ENCODE measurements at places on chromosomes 1 and 21.

DNA sequence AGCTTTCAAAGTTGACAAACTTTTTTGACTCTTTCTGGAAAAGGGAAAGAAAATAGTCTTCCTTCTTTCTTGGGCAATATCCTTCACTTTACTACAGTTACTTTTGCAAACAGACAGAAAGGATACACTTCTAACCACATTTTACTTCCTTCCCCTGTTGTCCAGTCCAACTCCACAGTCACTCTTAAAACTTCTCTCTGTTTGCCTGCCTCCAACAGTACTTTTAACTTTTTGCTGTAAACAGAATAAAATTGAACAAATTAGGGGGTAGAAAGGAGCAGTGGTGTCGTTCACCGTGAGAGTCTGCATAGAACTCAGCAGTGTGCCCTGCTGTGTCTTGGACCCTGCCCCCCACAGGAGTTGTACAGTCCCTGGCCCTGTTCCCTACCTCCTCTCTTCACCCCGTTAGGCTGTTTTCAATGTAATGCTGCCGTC, 160.8 kb upstream of the SGIP1 start:
- no peak for DNase-seq

- DNase-seq, result no peak
These were observed 6.9 kb upstream of the PIGR start for GRCh38 chr1:206953126-206953525.

GRCh38 chr1:160795951-160796383, at the start of gene LY9:
Gene LY9, plus strand, starts transcription at chr1:160796174. Its CDS starts 14 bp downstream, at chr1:160796188.
- DNase-seq, result peak; percentile 91

- no peak for DNase-seq
These were observed 130.9 kb downstream of the GALNT2 start for GRCh38 chr1:230197644-230198567.

GRCh38 chr1:182114627-182115023, 53.1 kb upstream of the ZNF648 start:
- no peak for DNase-seq

- DNase-seq, result no peak
These were observed 126.9 kb upstream of the SLC35F3 start for GRCh38 chr1:233777566-233777965.

- DNase-seq, result no peak
These were observed 587 bp downstream of the TMEM53 start for GRCh38 chr1:44673675-44674112.

GRCh38 chr1:10188133-10188650, 22.2 kb upstream of the KIF1B start:
- DNase-seq, result no peak

- no peak for DNase-seq
These were observed 590.6 kb downstream of the NUF2 start for GRCh38 chr1:163912170-163912884.

- no peak for DNase-seq
These were observed 246.2 kb upstream of the ADGRL2 start for GRCh38 chr1:81554534-81554933.

GRCh38 chr1:186496171-186496851, 35.4 kb upstream of the PDC start:
- DNase-seq, result no peak

DNA sequence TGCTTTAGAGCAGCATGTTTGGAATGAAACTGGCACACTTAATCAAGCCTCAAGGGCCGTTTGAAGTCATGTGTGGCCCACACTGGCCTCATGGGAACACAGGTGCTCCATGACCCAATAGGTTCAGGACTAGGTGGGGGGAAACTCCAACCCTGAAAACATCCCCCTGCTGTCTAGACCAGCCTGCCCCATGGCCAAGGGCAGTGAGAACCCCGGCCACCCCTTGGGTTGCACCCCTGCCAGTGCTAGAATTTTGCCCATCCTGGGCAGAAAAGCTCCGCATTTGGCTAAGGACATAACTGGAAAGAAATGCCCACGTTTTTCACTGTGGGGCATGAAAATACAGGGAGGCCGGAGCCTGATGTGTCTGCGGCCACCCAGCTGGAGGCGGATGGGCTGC, 6.1 kb upstream of the PTGER3 start:
- DNase-seq, result no peak

- no peak for DNase-seq
These were observed 52.5 kb upstream of the NBL1 start for GRCh38 chr1:19591482-19592091.

DNA sequence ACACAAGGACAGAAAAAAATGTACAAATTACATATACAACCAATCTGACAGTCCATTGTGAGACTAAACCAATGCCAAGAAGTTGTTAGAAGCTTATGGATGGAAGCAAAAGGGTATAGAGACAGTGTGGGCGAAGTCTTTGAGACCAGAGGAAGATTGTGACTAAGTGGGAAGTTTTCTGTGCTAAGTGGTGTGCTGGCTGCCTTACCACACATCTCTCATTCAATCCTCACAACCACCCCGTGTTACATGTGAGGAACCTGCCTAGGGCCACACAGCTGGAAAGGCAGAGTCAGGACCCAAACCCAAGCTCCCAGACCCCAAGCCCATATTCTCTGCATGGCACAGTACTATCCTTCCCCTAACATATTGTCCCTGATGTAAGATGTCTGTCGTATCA, 53.5 kb upstream of the DUSP10 start:
- DNase-seq, result no peak

DNA sequence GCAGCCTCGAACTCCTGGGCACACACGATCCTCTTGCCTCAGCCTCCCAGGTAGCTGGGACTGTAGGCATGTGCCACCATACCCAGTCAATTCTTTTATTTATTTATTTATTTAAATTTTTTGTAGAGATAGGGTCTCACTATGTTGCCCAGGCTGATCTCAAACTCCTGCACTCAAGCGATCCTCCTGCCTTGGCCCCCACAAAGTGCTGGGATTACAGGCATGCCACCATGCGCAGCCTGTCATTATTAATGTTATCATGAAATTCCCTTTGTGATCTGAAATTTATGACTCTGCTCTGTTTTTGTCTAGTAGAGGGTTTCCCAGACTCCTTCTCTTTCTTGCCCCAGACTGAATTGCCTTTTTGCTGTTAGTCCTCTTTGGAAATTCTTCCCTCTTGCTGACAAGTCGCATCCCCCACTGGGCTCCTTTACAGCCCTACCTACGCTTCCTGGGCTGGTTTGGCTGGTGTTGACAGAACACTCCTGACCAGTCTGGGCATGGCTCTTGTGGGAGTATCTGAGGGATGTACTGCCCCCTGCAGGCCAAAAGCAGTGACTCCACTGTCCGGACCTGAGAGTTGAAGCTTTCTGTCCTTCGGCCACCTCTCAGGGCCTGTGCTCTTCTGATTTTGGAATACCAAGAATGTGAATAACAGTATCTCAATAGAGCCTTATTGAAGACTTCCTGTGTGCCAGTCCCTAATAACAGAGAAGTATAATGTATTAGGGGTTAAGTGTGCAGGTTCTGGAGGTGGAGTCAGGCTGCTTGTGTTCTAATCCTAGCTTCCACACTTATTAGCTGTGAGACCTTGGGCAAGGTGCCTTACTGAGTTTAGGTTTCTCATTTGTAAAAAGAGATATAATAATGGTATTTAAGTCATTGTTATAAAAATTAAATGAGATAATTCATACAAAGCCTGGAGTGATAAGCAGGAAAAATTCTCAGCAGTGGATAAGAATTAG, 28.2 kb downstream of the TCEANC2 start:
- DNase-seq, result peak; percentile 64

GRCh38 chr1:77168358-77168757, 50.9 kb downstream of the PIGK start:
- DNase-seq, result no peak

GRCh38 chr1:113947388-113948107, 18.4 kb downstream of the HIPK1 start:
- DNase-seq, result no peak

DNA sequence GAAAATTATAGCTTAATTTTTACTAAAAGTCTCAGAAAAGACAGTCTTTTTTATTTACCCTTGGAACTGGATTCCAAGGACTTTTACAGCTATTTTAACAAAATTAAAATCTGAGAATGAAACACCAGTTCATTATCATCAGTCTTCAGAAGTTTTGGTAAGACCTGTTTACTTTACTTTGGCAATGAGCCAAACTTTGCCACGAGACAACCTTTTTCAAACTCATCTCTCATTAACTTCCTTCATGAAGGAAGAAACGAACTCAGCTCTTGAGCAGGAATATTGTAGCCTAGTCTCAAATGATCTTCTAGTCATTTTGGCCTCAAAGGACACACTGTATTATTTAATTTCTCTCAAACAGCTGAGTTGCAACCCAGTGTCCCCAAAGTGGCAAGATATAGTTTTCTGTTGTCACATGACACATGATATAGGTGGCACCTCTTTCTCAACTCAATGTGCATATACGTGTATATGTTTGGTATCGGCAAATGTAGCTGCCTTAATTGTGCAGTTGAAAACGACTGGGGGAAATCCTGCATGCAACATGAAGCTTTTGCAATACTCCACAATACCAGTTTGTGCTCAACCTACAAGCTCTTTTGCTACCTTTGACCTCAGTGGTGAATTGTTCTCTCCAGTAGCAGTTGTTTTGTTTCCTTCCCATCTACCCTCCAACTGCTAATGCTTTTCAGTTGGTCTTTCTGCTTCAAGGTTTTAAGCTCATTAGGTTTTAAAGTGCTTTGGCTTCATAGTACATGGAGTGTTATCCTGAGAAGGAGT, 8.4 kb upstream of the GNG4 start:
- no peak for DNase-seq

GRCh38 chr1:27000817-27001460, 7.4 kb downstream of the TRNP1 start:
- no peak for DNase-seq

DNA sequence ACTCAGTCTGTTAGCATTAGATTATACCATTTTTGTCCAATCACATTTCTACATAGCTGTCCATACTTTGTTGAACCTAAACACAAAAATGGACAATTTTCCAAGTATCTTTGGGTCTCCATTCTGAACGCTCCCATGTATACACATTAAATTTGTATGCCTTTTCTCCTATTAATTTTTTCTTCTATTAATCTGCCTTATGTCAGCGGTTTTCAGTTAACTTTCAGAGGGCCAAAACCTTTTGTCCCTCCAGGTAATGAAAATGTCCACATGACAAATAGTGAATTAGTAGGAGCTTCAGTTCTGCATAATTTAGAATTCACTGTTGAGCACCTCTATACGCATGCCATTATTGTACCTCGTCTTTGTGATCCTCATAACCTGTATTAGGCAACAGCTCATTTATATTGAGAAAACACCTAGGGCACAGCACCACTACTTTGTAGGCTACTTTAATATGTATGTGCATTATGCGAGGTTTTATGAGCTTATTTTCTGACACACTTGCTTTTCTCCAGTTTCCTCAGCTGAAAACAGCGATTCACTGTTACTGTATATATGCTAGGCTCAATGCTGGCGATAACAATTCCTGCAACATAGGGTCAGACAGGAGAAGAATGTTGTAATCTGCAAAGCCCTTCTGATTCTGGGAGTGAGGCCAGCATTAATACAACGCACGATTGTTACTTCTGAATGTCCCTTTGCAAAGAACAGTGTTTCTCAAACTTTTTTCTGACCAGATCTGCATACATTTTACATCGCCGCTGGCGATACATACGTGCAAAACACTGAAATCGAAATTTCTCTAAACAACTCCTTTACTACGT, 1.1 kb upstream of the ABCD3 start:
- no peak for DNase-seq

- DNase-seq, result no peak
These were observed 12.5 kb downstream of the TRMT1L start for GRCh38 chr1:185144233-185144632.

DNA sequence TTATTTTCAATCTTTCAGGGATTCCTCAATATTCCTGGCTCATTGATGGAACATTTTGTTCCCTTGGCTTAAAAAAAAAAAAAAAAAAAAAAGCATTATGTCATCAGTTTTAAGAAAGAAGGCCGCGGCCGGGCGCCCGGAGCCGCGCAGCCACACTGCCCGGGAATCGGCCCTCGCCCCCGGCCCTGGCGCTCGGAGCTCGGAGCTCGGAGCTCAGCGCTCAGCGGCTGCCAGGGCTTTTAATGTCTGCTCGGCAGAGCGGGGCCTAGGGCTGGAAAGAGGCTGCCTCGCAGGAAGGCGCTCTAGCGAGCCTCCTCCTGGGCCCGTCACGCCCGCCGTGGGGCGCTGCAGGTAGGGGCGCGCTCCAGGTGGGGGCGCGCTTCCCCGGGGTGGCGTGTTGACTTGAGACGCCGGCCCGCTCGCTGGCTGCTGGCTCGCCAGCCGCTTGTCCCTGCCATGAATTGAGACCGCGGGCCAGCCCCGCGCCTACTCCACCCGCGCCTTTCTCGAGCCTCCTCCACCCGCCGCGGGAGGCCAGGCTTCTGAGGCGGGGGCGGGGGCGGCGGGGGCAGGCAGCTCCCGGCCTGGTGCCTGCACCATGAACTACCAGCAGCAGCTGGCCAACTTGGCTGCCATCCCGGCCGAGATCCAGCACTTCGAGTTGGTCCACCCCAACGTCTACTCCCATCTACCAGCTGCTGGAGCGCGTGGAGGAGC, 5.4 kb upstream of the TDRD5 start:
- DNase-seq, result no peak

GRCh38 chr1:59688976-59689375, 125.8 kb upstream of the HOOK1 start:
- no peak for DNase-seq

DNA sequence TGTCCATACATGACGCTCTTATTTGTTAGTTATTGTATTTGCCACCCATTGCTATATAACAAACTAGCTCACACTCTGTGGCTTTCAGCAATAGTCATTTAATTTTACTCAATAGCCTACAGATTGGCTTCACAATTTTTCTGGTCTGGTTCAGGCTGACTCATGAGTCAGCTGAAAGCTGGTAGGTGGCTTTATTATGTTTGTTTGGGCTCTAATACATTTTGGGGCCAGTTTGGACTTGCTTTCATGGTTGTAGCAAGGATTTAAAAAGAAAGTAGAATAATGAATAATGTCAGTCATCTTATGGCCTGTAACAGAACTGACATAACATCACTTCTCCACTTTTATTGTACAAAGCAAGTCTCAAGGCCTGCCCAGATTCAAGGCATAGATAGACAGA, 338.7 kb downstream of the LRRIQ3 start:
- DNase-seq, result no peak

DNA sequence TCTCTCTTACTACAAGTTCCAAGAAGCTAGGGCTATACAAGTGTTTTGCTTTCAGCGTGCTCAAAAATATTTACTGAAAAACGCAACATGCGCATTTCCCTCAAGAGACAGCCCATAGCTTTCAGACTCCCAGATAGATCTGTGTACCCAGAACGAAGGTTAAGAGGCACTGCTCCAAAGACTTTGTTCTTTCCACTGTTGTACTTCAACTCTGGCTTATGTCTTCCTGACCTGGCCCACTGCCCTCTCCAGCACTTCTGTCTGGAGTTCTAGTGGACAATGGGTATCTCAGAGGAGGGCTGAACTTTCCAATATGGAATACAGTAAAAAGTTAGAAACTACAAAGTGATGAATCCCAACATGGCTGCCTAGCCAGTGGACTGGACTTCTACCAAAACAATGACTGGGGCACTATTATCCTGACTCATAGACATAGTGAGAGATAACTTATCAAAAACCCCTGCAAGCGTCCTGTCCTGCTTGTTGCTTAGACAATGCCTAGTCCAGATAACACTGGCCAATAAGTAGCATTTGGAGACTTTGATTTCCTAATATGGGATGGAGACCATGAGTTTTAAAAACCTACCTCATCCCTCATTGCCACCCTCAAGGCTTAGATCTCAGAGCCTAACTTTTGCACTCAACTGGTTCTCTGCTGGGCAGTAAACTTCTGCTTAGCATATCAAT, 8.8 kb upstream of the ADAR start:
- DNase-seq, result no peak

GRCh38 chr21:19130379-19131028, 726.9 kb upstream of the TMPRSS15 start:
- DNase-seq, result no peak

- DNase-seq, result no peak
These were observed 268.2 kb upstream of the FOXD3 start for GRCh38 chr1:63054184-63054583.
